ENCODE measurements at places on chromosomes 13 and 19.

GRCh38 chr19:35645680-35646511 is 2.2 kb upstream of the COX6B1 start:
- no peak overlapping the region for H3K27ac ChIP-seq
- H3K27me3 ChIP-seq: no peaks in the 10 kb centered on the region
- peaks cover 54% of the 10 kb centered on the region for H3K4me1 ChIP-seq
- H3K36me3 ChIP-seq: peaks cover 4% of the 10 kb centered on the region

- no peak overlapping the region for H3K4me3 ChIP-seq
- peaks cover 18% of the 10 kb centered on the region for H3K36me3 ChIP-seq
- peak overlapping the region; percentile 97 for H3K27ac ChIP-seq
- H3K4me1 ChIP-seq: peaks cover 60% of the 10 kb centered on the region
- peak; percentile 97 for DNase-seq
Observed at GRCh38 chr19:49468746-49469447, 5.1 kb upstream of the FLT3LG start.

DNA sequence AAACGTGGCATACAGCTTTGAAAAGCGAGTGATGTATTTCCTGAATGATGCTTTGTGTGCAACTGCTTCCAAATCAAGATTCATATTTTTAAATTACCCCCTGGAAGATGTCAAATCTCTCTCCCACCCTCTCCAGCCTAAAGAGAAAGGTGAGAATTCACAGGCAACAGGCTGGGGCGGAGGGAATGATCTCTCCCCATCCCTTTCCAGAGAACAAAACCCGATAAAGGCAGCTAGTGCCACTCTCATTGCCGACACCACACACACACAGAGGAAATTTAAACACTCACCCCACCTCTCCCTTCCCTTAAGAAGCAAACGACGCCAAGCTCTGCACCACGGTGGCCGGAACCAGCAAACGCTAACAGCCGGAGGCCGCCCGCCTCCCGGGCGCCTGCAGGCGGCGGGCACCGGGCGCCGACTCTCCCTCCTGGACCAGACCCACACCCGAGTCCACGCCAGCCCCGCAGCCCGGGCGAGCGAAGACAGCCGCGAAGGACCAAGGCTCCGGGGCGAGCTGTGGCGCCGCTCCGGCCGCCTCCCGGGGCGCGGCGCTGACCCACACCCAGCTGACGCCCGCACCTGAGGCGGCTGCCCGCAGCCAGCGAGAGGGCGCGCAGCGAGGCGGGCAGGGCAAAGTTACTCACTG is 477 bp downstream of the LNX2 start:
- peak overlapping the region; percentile 31 for H3K27ac ChIP-seq
- peaks cover 10% of the 10 kb centered on the region for H3K36me3 ChIP-seq

DNA sequence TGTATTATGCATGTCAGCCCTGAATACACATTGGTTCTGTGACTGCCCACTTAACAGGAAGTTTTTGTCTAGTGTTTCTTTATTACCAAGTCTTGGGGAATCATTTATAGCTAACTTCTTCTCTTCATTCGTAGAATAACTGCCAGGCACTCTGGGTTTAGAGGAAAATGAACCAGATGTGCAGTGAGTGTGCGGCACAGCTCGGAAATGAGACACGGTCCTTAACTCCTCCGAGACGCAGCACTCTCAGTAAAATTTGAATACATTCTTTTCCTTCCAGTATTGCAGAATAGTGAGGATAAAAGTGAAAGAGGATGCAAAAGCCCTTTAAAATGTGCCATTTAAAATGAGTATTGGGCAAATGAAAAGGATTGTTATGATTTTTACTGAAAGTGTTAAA is 29.2 kb downstream of the ATP8A2 start:
- no peaks in the 10 kb centered on the region for H3K4me1 ChIP-seq
- no peak overlapping the region for H3K27ac ChIP-seq
- no peaks in the 10 kb centered on the region for H3K27me3 ChIP-seq
- no peak for DNase-seq
- H3K4me3 ChIP-seq: no peak overlapping the region

DNA sequence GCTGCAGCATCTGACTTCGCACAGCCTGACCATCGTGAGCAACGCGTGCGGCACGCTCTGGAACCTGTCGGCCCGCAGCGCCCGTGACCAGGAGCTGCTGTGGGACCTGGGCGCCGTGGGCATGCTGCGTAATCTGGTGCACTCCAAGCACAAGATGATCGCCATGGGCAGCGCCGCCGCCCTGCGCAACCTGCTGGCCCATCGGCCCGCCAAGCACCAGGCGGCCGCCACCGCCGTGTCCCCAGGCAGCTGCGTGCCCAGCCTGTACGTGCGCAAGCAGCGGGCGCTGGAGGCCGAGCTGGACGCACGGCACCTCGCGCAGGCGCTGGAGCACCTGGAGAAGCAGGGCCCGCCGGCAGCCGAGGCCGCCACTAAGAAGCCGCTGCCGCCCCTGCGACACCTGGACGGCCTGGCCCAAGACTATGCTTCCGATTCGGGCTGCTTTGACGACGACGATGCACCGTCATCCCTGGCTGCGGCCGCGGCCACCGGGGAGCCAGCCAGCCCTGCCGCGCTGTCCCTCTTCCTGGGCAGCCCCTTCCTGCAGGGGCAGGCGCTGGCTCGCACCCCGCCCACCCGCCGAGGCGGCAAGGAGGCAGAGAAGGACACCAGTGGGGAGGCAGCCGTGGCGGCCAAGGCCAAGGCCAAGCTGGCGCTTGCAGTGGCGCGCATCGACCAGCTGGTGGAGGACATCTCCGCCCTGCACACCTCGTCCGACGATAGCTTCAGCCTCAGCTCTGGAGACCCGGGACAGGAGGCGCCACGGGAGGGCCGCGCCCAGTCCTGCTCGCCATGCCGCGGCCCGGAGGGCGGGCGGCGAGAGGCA is 13.6 kb downstream of the C19orf25 start:
- no peak for DNase-seq
- no peak overlapping the region for H3K27ac ChIP-seq
- H3K4me3 ChIP-seq: no peak overlapping the region
- H3K36me3 ChIP-seq: peaks cover 3% of the 10 kb centered on the region
- peaks cover 38% of the 10 kb centered on the region for H3K4me1 ChIP-seq

- no peak overlapping the region for H3K4me3 ChIP-seq
- H3K27ac ChIP-seq: no peak overlapping the region
- peaks cover 74% of the 10 kb centered on the region for H3K36me3 ChIP-seq
- no peak for DNase-seq
- H3K4me1 ChIP-seq: no peaks in the 10 kb centered on the region
- no peaks in the 10 kb centered on the region for H3K27me3 ChIP-seq
Observed at GRCh38 chr19:11025445-11025844, 63.8 kb upstream of the LDLR start.

DNA sequence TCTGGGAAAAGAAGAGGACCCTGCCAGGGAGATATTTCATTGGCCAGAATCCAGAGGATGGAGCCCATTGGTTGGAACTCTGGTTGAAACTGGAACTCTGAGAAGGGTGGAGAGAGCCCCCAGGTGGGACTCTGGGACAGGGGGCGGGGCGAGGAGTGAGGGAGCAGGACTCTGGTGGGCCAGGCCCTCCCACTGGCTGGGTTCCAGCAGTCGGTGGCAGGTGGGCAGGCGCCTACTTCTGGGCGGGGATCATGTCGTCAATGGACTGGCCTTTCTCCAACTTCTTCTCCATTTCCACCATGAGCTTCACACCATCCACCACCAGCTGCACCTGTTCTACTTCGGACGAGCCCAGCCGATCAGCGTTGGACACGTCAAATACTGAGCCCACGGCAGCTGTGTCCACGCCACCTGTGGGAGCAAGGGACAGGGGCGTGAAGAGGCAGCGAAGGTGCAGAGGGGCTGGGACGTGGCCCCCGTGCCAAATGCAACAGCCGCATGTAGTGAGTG is 16.1 kb downstream of the CKM start:
- no peaks in the 10 kb centered on the region for H3K4me1 ChIP-seq
- no peaks in the 10 kb centered on the region for H3K27me3 ChIP-seq
- no peaks in the 10 kb centered on the region for H3K36me3 ChIP-seq
- H3K27ac ChIP-seq: no peak overlapping the region
- no peak for DNase-seq

DNA sequence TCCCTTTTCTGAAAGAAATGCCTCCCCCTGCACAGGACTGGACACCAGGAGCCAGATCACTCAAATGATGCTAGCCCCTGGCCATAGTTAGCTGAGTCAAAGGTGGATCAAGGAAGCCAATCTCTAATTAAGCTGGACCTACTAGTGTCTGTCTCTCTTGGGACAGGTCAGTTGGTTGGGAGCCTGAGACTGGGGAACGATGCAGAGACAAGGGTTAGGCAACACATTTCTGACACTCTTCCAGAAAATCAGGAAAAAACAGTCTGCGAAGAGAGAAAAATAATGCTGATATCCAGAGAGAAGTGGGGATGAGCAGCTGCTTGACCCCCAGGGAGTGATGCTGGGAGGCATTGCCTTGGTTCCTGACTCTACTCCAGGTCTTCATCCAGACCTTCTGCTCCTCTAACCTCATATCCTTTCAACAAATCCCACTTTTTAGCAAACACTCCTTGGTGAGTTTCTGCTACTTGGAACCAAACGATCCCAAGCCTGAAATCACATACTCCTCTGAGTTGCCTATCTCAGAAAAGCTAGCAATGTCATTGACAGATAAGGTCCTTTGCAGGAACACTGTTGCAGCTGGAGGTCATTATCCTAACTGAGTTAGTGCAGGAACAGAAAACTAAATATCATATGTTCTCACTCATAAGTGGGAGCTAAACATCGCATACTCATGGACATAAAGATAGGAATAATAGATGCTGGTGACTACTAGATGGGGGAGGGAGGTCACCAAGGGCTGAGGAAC is 369.7 kb downstream of the COG6 start:
- H3K27ac ChIP-seq: no peak overlapping the region
- H3K36me3 ChIP-seq: no peaks in the 10 kb centered on the region
- H3K4me1 ChIP-seq: peaks cover 7% of the 10 kb centered on the region
- no peak for DNase-seq
- no peak overlapping the region for H3K4me3 ChIP-seq

GRCh38 chr13:101773062-101773461 is 320.6 kb downstream of the ITGBL1 start:
- H3K4me1 ChIP-seq: no peaks in the 10 kb centered on the region
- DNase-seq: no peak
- no peak overlapping the region for H3K4me3 ChIP-seq
- no peaks in the 10 kb centered on the region for H3K36me3 ChIP-seq
- no peaks in the 10 kb centered on the region for H3K27me3 ChIP-seq

DNA sequence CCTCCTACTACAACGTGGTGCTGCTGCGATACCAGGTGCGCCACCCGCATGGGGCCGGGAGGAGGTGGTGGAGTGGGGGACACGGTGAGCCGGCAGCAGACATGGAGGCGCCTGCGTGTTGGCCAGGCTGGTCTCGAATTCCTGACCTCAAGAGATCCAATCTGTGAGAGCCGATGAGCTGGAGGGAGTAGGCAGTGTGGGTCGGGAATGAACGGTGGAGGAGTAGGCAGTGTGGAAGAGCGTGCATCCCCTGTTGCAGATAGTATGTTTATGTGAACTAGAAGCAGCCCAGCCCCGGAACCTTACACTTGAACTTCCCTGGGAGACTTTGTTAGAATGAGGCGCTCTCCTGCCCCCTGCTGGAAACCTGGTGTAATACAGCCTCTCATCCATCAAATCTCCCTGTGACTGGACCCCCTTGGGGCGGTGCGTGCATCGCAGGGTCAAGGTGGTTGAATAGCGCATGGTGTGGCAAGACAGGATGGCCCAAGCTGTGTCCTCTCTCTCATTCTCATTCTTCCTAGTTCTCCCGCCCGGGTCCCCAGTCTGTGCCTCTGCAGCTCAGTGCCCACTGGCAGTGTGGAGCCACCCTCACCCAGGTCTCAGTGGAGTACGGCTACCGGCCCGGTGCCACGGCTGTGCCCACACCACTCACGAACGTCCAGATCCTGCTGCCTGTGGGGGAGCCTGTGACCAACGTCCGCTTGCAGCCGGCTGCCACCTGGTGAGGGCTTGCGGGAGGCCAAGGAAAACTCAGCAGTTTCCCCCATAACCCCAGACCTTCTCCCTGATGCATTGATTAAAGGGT is 10.5 kb upstream of the B3GNT3 start:
- peaks cover 52% of the 10 kb centered on the region for H3K36me3 ChIP-seq
- H3K27ac ChIP-seq: no peak overlapping the region
- no peaks in the 10 kb centered on the region for H3K27me3 ChIP-seq
- DNase-seq: peak; percentile 85
- H3K4me1 ChIP-seq: peaks cover 3% of the 10 kb centered on the region

DNA sequence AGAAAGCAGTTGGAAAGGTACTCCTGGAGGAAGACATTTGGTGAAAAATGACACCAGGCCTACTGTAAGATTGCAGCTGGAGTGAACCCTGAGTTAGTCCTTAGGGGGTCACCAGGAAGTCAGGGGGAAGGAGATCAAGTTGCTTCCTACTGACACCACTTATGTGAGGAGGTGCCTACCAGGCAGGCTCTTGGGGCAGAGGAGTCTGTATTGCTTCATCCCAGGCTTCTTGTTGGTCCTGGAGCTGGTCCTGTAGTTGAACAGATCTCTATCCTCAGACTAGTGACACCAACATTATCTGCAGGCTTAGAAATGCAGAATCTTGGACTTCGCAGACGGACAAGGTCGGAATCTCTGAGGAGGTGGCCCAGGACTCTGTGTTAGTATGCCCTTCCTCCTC is 116.0 kb upstream of the ARGLU1 start:
- no peak for DNase-seq
- H3K36me3 ChIP-seq: no peaks in the 10 kb centered on the region
- H3K27me3 ChIP-seq: no peaks in the 10 kb centered on the region
- H3K27ac ChIP-seq: no peak overlapping the region
- H3K4me3 ChIP-seq: no peak overlapping the region

DNA sequence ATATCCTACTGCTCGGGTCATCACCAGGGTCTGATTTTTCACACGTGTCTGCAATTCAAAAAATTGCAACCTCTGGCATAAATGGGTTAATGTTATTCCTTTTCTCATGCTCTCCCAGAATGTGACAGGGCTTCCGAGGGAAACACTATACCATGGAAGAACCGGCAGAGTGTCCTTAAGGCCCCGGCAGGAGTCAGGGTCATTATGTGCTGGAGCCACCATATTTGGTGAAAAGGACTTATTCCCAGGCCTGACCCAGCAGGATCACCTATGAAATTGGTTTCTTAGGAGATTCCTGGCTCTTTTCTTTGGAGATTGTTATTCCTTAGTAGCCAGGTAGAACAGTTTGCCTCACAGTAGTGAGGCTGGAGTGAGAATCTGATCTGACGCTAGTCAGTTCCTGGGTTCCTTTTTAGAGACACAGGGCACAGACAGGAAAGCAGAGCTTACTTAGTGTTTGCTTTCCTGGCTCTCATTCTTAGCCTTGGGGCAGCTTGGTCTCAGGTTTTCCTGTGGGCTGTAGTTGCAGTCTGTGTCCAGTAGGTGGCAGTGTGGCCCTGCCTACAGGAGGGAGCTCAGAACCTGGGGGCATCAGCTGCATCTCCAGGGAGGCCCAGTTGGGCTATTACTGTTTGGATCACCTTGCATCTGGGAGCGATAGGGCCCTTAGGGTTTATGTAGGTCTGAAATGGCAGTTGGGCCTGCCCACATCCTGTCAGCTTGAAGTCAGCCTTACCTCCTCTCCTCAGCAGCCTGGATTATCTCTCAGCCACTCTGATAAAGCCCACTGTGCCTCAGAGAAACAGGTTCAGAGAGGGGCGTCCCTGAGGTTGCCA is 12.4 kb downstream of the SNRNP70 start:
- H3K4me1 ChIP-seq: no peaks in the 10 kb centered on the region
- peak; percentile 88 for DNase-seq
- H3K4me3 ChIP-seq: no peak overlapping the region
- H3K27ac ChIP-seq: no peak overlapping the region
- peaks cover 55% of the 10 kb centered on the region for H3K36me3 ChIP-seq

GRCh38 chr13:26678796-26679195 is 81.8 kb downstream of the GPR12 start:
- no peaks in the 10 kb centered on the region for H3K27me3 ChIP-seq
- no peaks in the 10 kb centered on the region for H3K4me1 ChIP-seq
- no peaks in the 10 kb centered on the region for H3K36me3 ChIP-seq
- no peak overlapping the region for H3K27ac ChIP-seq
- H3K4me3 ChIP-seq: no peak overlapping the region
- DNase-seq: no peak
